BJ (cell line): ENCODE measurements at places on chromosomes 2 and 18. TPM values are rescaled to one million over a fixed set of nuclear protein-coding genes. Genes with fewer than 3 reads are reported as not detected.

Gene LMAN1
- polyA plus RNA-seq = 65.3 and 117 TPM in 2 replicates

GRCh38 chr2:86194751-86195054 is 559 bp downstream of the IMMT start:
- DNase-seq = peak; percentile 77

GRCh38 chr2:13583609-13584008 is 866.9 kb downstream of the TRIB2 start:
- DNase-seq = no peak

DNA sequence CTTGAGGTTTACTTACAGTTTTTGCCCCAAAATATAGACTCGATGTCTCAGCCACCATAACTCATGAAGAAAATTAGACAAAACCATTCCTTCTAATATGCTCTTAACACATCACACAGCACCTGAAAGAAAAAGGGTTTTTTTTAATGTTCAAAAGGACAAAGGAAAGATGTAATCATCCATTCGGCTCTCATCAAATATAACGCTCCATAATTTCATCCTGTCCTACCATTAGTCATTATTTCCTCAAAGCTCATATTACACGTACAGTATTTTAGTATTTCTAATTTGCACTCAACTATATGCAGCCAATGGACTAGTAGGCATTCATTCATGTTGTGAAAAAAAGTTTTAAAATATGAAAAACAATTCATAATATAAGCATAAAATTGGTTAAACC is 24.8 kb downstream of the ESCO1 start:
- DNase-seq = no peak

DNA sequence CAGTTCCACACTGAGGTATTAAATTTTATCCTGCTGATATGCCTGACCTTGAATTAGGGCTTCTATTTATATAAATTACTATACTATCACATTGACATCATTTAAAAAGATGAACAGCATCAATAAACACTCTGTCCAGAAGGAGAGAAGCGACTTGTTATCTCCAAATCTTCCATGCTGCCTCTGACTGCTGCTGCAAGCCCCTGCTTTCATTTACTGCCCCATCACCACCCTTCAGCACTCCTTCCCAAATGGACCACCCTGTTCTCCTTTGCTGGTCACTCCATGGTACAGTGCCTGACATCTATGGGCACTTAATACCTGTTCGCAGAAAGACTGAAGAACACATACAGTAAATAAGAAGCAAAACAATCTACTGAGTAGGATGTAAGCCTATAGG is 48.1 kb downstream of the KLF7 start:
- no peak for DNase-seq
